ENCODE measurements at places on chromosomes 12 and 14.
A peak's percentile ranks its signal among the peaks of the same experiment; 100 is the strongest.

- no peak for DNase-seq
Measured at GRCh38 chr12:51320311-51320694, 3.7 kb downstream of the BIN2 start.

GRCh38 chr14:89280600-89280999 is 136.4 kb downstream of the FOXN3 start:
- no peak for DNase-seq

- no peak for DNase-seq
Measured at GRCh38 chr14:32601906-32602305, 272.8 kb downstream of the AKAP6 start.

- no peak for DNase-seq
Measured at GRCh38 chr14:105830171-105830570, 303.8 kb downstream of the TMEM121 start.

DNA sequence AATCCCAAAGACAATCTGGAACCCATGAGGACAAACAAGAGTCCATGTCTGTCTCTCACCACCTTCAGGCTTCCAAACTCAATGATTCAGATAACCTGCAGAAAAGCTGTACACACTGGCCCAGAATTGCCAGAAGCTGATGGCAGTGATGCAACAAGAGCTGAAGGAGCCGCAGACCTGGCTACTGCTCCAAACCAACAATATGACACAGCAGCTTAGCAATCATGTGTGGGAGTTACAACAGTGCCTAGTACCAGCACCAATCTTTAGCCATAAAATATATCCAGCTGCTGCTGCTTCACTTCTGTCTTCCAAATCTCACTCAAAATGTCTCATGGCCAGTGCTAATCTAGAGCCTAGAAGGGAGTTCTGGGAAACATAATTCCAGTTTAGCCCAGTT is 22.0 kb downstream of the RPS6KA5 start:
- DNase-seq: no peak

- DNase-seq: peak; percentile 40
Measured at GRCh38 chr12:55745361-55746173, 2.6 kb downstream of the GDF11 start.

DNA sequence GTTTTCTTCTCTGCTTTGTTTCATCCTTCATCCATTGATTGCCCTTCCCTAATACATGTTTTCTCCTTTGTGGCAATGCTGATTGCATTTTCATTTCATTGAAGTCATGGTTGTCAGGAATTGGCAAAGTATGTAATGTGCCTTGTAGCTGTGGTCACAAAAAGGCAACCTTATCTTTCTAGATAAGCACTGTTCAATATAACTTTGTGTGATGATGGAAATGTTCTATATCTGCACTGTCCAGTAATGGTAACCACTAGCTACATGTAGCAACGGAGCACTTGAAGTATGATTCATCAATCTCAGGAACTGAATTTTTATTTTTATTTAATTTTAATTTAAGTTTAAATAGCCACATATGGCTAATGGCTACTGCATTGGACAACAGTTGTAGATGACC is 79.8 kb downstream of the PCNX1 start:
- DNase-seq: no peak

GRCh38 chr14:101239065-101239464 is 322.2 kb upstream of the DIO3 start:
- no peak for DNase-seq

- DNase-seq: no peak
Measured at GRCh38 chr12:94374124-94374523, 85.5 kb downstream of the CEP83 start.

GRCh38 chr14:88210426-88210825 is 112.6 kb downstream of the KCNK10 start:
- no peak for DNase-seq

DNA sequence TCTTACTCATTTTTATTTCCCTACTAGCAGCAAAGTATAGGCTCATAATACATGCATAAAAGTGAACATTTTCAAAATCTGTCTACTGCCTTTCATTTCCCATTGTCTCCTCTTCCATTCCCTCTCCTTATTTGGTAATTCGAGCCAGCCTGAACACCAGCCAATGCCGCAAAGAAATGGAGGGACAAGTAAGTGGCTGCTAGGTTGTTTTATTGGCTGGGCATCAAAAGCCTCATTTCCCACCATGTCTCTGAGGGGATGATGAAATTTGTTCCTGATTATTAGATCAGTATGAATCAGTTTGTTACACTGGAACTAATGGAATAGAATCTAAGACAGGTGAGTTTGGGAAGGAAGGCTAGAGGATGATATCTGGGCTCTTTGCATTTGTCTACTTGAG is 143.5 kb downstream of the KCNA5 start:
- DNase-seq: peak; percentile 80

DNA sequence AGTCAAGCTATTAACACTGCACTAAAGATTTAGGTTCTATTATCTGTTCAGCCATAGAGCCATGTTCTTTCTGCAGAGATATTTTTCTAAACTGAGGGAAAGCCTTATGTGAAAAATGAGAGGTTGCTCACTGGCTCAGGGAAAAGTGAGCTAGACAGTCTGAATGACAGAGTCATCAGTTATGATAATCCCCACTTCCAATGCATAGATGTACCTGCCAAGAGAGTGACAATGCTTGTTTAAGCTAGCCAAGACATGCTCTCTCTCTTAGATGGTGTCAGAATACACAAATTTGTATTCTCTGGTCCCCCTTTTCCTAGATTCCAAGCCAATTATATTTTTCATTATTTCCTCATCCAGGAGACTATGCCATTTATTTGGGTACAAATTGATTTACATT is 176.9 kb upstream of the FRMD6 start:
- DNase-seq: no peak

DNA sequence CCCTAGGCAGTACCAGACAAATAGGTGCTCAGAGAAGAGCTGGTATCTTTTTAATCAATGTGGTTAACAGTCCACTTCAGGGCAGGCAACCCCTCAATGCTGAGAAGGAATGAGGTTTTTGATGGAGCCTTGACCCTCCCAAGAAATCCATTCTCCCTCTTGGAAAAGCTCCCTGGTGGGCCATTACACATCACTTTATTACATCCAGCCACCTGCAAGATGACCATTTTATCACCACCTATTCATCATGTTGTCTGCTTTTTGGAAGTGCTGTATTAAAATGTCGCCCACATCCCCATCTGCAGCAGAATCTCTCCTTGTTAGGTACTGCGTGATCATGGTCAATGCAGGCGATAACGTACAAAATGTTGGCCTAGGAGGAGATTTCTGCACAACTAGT is 614.7 kb upstream of the TMEM132C start:
- DNase-seq: no peak

DNA sequence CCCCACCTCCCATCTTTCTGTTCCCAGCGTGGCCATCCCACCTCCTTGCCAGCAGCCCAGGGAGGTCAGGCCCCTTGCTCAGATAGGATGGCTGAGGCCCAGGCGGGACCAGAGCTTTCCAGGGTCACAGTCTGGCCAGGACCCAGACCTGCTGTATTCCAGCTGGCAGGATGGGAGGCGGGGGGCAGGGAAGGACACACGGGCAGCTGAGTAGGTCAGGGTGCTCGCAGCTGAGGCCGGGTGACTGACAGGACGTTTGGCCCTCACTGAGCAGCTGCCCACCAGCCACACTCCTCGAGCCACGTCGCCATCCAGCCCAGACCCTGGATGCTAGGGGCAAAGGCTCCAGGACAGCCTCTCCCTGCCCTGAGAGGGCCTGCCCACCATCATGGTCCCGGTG is 4.0 kb downstream of the NUDT14 start:
- DNase-seq: no peak

- DNase-seq: no peak
Measured at GRCh38 chr12:120642121-120642520, 1.7 kb downstream of the CABP1 start.

DNA sequence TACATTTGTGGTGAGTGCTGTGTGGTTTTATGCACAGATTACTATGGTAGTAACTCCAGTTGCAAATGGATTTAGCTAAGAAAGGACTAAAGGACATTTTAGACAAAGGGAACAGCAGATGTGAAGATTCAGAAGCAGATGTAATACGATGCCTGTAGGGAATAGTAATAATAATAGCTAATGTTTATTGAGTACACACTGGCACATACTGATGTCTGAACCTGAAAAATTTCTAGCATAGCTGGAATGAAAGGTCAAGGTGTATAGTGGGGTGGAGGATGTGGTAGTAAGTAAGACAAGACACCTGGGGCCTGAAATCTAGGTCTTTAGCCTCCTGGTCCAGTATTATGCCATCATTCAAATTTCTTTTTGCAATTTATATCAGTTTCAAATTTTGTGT is 54.3 kb upstream of the LRTM2 start:
- no peak for DNase-seq

DNA sequence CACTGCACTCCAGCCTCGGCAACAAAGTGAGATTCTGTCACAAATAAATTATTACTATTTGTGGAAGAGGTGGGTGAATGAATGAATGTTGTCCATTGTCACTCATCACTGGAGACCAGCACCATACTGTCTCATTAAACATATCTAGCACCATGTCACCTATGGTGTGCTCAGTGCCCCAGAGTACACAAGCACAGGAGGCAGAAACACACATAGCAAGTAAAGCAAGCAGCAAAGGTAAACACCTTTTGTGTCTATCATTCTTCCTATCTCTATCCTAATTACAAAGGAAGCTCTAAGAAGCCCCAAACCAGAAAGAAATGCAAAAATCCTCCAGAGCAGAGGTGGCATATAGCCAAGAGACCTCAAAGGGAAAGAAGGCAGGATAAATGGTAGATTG is 9.2 kb downstream of the ERO1A start:
- no peak for DNase-seq

DNA sequence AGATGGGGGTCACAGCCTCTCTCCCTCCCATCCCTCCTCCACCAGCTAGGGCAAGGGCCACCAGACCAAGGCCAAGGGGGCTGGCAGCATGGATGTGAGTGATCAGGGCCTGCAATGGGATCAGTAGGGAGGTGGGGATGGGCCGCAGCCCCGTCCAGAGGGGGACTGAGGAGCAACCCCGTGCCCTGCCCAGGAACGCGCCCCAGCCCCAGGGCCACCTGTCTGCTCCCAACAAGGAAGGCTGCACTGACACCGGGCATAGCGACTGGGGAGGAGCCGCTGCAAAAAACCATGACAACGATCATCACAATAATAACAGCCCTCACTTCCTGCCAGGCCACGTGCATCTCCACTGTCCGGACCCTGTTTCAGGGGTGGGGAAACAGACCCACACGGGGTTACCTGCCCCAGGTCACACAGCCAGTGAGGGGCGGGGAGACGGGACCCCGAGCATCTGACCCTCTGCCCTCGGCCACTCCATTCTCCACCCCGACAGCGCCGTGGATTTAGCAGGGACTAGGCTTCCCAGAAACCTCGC is 24.3 kb downstream of the NCOR2 start:
- no peak for DNase-seq

DNA sequence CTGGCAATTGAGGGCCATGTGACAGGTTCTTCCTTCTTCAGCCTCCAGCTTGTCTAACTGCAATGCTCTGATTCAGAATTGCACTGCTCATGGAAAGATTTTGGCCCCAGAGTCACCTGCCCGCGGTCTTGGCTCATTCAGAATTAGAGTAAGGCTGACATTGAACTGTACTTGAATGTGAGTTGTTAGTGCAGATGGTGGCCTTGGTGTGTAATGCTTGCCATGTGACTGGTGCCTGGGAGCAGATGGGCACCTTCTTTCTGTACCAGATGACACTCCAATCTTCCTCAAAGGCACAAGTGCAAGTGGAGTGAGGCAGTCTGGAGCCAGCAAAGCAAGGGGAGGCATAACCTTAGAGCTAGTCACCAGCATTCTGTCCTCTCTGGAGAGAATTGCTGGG is 36.5 kb upstream of the ANO4 start:
- DNase-seq: no peak

GRCh38 chr14:89292579-89293313 is 124.3 kb downstream of the FOXN3 start:
- DNase-seq: no peak

- no peak for DNase-seq
Measured at GRCh38 chr12:132479291-132479690, 10.7 kb upstream of the FBRSL1 start.

- no peak for DNase-seq
Measured at GRCh38 chr12:49568442-49569162, 660 bp upstream of the MCRS1 start.

DNA sequence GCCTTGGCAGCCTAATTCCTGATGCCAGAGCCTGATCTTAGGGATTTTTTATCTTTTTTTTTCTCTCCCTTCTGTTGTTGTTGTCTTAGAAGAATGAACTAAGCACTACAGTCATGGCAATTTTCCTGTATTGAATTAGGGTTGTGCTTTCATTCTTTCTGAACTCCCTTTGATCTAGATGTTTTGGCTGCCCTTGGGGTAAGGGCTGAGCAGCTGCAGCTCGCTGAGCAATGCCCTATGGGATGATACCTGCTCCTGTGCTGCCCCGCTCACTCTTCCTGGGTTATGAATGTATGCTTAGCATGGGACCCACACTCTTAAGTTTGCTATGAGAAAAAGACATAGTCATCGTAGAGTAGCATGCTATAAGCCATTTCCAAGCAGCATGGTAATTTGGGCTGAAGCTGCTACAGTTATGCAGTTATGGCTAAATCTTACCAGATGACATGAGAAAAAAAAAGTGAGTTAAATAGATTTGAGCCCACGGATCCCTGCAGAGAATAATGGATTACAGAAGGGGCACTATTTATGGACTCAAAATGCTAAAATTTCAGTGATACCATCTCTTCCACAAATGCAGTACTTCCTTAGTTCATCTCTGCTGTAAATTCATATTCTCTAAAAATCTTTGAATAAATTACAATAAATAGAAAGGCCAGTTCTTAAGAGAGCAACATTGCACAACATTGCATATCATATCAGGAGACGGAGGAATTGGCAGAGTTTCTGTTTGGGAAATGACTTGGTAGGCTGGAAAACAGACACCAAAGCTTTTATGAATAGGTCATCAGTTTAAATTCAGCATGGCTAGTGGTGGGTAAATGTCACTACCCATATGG is 79.2 kb upstream of the PTHLH start:
- no peak for DNase-seq

DNA sequence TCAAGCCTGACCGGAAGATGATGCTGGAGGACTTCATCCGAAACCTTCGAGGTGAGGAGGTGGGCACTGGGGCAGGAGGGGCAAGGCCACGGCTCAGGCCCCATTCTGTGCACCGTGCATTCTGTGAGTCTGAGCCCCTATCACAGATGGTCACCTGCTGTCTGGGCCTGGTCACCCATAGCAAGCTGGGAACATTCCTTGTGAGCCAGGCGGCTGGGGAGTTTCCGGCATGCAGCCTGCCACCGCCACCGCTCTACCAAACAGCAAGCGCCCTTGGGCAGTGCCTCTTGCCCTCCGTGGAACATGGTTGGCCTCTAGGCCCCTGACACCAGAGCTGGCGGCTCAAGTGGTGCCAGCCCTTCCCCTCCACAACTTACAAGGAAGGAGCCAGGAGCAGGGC is 56.3 kb downstream of the SLC6A12 start:
- no peak for DNase-seq

GRCh38 chr14:103667671-103668070 is 38.7 kb downstream of the KLC1 start:
- DNase-seq: no peak

DNA sequence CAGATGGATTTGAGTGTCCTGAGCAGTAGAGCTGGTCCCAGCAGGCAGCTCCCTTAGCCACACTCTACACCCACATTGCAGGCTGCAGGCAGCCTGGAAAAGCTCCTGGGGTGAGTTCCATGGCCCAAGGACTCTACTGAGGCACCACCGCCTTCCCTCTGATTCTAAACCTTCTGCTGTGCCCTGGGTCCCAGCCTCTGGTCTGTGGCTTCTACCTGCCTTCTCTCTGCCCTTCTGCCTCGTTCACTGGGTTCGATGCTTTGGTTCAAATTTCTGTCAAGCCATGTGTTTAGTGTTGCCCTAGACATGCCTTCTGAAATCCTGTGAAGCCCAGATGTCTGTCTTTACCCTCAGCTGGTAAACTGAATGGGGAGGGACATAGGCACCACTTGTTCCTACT is 1.5 kb upstream of the FGF6 start:
- DNase-seq: no peak

Data from NCI-H1092 treated with DMSO at 0.1 percent for 48 hours (cell line).